ENCODE measurements at places on chromosomes 1 and 21.
A peak's percentile ranks its signal among the peaks of the same experiment; 100 is the strongest.

- peak; percentile 12 for DNase-seq
Observed at GRCh38 chr1:10755970-10756521, 40.4 kb downstream of the CASZ1 start.

- DNase-seq = no peak
Observed at GRCh38 chr1:42847721-42848460, 1.5 kb downstream of the ZNF691 start.

DNA sequence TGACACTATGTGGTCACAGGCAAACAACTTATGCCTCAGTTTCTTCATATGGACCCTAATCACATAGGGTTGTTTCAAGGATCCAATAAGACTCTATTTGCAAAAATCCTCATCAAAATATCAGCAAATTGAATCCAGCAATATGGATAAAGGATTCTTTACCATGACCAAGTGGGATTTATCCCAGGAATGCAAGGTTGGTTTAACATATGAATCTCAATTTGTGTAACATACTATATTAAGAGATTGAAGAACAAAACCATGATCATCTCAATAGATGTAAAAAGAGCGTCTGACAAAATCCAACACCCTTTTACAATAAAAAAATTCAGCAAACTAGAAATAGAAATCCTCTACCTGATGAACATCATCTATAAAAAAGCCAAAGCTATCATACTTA is 23.9 kb downstream of the ARHGEF11 start:
- no peak for DNase-seq

DNA sequence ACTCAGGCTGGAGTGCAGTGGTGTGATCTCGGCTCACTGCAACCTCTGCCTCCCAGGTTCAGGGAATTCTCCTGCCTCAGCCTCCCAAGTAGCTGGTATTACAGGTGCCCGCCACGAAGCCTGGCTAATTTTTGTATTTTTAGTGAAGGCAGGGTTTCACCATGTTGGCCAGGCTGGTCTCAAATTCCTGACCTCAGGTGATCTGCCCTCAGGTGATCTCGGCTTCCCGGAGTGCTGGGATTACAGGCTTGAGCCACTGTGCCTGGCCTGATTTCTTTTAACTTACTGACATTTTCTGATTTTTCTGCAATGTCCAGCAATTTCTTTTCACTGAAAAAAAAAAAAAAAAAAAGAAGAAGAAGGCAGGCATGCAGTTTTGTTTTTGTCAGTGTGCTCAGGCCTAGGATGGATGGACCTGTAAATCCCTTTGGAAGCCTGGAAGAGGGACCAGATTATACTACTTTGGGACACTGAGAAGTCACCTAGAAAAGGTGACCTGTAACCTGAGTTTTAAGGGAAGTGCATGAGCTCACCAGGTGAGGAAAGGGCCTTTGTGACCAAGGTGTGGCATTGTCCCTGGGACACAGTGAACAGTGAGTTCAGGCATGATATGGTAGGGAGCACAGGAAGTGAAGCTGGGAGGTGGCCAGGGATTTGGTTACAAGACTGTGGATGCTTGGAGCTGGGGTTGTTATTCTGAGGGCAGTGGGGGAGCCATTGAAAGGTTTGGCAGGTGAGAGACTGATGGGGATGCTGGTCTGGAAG is 2.7 kb upstream of the TMEM61 start:
- no peak for DNase-seq

DNA sequence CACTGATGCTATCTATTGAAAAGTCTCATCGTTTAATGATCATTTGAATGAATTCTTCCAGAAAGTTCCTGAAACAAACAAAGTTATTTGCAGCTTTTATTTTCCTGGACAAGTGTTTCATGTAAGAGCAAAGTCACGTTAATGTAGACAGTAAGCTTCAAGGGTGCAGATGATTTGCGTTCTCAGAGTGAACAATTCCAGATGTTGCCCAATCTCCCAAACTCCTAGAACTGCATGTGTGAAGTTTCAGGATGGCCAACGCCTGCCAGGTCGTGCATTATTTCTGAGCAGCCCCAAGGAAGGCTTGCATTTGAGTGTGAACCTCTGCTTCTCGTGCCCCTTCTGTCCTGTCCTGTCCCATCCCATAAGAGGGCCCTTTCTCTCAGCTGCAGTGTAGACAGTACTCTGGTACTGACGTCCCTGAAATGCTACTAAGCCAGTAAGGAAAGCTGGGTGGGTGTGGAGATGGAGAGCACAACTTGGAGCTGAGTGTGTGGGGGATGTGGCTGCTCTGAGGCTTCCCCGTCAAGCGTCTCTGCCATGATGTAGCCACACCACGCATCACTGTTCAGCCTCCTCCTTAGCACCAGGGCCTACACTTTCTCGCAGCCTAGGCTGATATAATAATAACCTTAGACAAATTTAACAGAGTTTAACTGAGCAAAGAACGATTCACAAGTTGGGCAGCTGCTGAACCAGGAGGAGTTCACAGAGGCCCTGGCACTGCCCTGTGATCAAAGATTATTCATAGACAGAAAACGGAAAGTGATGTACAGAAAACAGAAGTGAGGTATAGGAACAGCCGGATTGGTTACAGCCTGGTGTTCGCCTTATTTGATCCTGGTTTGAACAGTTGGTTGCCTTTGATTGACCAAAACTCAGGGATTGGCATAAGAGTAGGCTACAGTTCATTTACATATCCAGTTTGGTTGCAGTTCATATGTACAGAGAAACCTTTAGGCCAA is 50.4 kb downstream of the RHOU start:
- DNase-seq = no peak

DNA sequence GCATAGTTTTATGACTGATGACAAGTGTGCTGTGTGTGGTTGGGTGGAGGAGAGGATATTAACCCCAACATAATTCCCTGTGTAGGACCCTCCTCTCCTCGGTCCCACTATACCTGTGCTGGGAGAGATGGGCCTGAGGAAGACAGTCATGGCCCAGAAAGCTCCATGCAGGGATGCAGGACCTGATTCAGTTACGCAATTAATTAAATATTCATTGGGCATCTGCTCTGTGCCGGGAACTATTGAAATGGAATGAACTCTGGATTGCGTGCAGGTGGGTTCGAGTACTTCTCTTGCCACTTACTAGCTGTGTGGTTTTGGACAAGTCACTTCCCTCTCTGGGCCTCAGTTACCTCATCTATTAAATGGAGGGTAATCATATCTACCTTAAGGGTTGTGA is 74.6 kb downstream of the CD247 start:
- no peak for DNase-seq

DNA sequence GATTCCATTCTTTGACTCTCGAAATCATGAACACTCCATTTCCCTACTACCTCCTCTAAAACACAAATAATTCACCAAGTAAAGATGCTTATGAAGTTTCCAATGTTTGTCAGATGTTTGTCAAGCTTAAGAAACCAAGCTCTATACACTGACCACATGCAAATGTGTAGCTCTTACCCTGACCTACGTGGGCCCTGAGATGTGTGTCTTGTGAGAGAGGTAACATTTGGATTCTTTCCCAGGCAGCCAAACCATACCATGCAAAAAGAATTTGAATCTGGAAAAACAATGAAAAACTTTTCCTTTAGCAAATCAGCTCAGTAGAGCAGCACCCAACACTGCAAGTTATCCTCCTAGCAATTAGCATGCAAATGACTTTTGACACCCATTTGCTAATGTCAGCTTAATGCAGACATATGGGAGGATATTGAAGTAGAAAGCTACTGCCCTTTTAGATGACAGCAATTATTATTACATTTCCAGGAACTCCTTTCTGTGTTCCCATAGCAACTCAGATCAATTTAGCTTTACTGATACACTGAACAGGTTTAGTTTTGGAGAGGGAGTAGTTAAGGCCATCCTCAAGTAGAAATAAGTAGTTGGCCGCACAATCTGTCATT is 83.2 kb upstream of the RGS4 start:
- no peak for DNase-seq

DNA sequence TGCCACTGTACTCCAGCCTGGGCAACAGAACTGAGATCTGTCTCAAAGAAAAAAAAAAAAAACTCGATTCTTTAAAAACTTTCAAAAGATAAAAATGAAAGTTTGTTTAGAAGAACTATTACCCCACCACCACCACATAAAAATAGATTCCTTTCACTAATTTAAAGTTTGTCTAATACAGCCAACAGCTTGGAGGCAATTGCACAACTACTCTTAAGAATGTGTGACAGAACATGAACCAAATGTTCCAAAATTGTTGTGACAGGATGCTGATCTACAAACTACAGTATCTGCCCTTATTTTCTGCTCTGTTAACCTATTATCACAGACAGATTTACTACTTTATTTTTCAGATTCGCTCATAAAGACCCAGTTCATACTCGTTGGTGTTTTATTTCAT is 5.5 kb upstream of the TGFBR3 start:
- peak; percentile 66 for DNase-seq

DNA sequence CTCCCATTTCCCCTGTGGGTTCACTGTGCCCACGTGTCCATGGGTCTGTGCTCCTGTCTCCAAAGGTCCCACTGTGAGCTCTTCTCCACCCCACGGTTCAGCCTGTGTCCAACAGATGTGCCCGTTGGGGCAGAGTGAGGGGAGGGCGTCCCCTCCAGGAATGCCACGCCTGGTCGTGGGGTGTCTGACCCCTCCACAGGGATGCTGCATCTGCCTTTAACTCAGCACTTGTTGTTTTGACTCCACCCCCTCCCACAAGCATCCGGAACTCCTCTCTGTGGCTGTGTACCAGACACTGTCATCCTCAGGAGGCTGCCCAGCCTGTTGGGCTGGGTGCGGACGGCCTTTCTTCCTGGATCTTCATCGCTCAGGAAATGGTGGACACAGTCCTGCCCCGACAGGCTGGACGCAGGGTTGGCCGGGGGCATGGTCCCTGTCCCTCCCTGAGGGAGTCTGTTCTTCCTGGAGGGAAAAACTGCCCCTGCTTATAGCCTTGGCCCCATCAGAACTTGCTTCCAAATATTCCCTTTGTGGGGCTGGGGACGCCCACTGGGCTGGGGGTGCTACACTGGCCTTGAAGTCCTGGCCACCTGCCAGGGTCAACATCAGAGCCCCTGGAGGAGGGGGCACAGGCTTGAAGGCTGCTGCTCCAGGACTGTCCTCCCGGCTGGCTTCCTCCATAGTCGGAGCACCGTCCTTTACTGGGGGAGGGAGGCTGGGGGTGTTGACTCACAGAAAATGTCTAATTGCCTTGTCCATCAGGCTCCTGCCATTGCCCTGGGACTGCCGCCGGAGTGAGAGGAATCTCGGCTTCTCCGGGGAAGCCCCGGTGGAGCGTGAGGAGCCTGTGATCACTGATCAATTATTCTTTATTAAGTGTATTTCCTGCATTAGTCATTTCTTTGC is 182.0 kb upstream of the C1orf174 start:
- DNase-seq = no peak

DNA sequence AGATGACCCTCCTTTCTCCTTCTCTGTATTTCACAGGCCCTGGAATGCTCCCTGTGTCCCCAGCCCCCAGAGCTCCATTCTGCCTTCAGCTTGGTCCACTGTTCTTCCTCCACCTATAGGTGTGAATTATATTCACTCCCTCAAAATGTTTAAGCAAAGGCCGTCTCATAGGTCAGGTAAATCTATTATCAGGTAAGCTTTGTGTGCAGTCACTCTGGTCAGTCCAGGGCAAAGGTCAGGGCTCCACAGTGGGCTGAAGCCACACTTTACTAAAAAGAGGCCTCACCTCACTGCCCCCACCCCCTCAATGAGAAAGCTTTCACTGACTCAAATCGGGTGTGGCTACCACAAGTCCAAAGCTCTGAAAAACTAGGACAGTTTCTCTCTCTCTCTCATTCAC is 65.9 kb downstream of the DNTTIP2 start:
- no peak for DNase-seq

- no peak for DNase-seq
Observed at GRCh38 chr1:29786195-29786594, 549.9 kb downstream of the PTPRU start.

GRCh38 chr1:178942285-178943198 is 71.7 kb upstream of the ANGPTL1 start:
- peak; percentile 65 for DNase-seq

- DNase-seq = peak; percentile 98
Observed at GRCh38 chr1:112704934-112705627, 1.8 kb downstream of the RHOC start.

DNA sequence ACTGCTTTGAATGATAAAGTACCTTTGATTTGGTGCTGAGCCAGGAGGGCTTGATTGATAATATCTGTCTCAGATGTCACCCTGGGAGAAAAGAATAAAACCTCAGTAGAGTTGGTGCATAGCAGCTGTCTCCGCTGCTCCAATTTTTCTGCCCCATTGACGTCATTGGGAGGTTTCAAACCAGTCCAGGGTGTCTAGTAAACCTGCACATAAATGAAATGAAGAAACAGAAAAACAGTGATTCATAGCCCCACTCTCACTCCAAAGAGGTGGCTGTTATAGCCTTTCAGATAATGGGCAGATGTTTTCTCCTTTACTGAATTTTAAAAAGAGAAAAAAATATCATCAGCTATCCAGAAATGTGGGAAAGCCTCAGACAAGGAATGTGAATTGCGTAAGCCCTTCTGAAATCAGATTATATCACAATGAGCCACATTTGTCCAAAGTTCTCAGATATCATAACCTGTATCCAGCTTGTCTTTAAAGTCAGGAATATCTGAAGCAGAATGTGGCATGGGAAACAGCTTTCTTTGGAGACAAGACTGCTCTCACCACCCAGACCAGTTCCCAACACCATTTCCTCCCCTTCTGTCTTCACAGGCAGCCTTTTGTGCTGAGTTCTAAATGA is 351.3 kb upstream of the SGIP1 start:
- DNase-seq = peak; percentile 42

DNA sequence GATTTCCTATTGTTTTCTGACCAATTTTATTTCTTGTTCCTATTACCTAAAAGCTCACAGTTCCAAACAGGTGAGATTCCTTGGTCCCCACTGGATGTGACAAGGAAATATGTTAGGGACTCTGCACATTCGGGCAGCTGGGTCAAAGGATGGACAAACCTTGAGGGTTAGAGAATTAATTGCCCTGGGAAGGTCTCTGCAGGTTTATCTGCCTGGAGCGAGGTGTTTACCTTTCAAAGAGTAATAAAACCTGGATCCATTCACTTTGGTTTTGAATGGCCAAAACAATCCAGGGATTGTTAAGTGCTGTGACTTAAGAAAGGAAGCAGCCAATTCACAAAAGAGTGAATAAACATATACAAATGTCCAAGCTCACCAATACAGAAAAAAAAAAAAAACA is 33.6 kb upstream of the RAB4A start:
- DNase-seq = no peak

GRCh38 chr1:35707601-35708440 is 10.9 kb downstream of the C1orf216 start:
- DNase-seq = peak; percentile 55

DNA sequence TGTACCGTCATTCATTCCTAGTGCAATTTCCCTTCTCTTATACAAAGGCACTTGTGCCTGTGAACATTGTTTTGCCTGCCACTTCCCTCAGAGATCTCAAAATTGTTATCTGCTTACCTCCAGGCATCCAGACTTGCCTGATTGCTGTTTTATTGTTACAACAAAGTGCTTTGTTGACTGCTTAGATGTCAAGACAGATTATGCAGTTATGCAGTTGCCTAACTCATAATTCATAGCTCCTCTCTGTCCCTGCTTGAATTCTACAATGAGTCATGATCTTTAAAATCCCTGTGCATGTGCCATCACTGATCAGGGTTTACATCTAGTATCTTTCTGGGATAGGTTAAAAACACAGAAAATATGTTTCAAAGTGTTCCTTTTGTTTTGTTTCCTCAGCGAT is 24.5 kb downstream of the CXADR start:
- no peak for DNase-seq

- no peak for DNase-seq
Observed at GRCh38 chr1:44609768-44610526, 64.3 kb downstream of the TMEM53 start.

- no peak for DNase-seq
Observed at GRCh38 chr21:38968887-38969543, 163.3 kb downstream of the ETS2 start.

- no peak for DNase-seq
Observed at GRCh38 chr1:53319296-53320101, 8.4 kb downstream of the LRP8 start.

- DNase-seq = peak; percentile 40
Observed at GRCh38 chr1:209937996-209938959, at the start of gene SYT14. Gene SYT14, plus strand, starts transcription at chr1:209938217. Its CDS starts 48 bp downstream, at chr1:209938265.

Data from fibroblast of skin of scalp (primary cell).